ENCODE measurements at places on chromosomes 4 and X.

GRCh38 chrX:108704839-108705238 is 31.5 kb downstream of the IRS4 start:
- DNase-seq, result no peak

DNA sequence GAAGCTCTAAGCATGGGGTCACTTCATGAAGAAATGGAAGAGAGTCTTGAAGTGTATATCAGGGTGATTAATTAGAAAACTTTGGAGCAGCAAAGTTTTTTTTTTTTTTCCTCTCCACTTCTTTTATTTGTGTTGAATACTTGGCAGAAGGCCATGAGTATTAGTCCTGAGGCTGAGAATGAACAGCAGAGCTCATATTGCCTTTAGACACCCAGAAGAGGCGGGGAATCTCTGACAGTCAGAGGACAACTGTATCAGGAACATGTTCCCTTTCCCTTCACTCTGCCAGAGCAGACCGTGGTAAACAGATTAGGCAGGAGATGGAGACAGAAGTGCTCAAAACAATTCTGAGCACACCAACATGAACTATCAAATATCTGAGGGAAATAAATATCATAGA is 300.9 kb downstream of the FAM47A start:
- DNase-seq, result no peak

DNA sequence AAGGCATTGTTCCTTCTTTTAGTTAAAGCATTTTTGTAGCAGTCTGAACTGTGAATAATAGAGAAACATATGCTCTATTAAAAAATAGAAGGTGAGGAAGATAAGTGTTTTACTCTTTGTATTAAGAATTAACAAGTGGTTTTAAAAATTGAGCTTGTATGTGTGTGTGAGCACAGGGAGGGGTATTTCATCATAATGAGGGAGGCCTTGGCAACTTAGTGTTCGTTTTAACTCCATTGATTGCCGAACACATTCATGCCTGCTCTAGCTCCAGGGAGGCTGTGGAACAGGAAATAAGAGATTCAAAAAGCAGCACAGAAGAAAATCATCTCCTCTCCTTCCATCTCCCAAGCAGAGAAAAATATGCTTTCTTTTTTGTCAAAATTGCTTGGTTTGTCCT is 14.8 kb downstream of the SHROOM3 start:
- DNase-seq, result no peak

- peak; percentile 63 for DNase-seq
Observed at GRCh38 chr4:186144946-186145569, 40.6 kb downstream of the FAM149A start.

- DNase-seq, result peak; percentile 33
Observed at GRCh38 chr4:53119680-53120079, 246.2 kb downstream of the SCFD2 start.

DNA sequence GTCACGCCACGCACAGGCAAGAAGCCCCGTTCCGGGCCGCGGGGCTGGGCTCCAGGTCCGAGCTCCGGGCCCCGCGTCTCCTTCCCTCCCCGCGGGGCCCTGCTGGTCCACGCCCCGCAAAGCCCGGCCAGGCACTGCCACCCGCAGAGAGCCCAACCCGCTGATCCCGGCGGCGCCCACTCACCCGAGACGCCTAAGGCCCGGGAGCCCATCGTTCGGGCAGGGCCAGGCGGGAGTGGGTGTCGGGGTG is 870 bp downstream of the PDZD4 start:
- DNase-seq, result no peak

DNA sequence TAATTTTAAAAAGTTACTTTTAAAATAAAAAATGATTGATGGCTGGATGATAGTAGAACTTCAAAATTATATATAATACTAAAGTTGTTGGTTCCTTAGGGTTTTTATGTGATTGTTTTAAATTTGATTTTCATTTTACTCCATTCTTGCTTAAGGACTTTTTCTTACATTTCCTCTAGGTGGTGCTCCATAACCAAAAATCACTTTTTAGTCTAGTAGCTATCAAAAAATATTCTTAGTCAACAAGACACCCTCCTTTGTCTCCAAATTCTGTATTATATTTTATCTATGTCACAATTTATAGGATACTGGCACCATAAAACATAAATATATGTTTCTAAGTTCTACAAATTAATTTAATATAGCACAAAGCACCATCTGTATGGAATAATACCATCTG is 67.2 kb upstream of the BRWD3 start:
- DNase-seq, result no peak

DNA sequence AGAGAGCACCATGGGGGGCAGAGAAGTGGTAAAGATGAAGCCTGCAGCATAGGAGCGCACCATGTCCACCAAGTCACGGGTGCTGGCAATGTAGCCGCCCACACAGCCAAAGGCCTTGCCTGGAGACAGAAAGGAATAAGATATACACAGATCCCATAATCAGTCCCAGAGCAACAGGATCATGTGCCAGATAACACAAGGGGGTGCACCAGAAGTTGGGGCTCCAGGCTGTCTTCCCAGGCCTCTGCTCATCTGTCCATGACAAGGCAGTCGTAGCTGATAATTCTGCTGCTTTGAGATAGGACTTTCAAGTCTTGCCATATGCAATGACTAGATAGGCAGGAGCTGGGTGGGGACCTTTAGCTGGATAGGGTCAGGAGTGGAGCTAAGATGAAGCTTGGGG is 14.7 kb downstream of the APEX2 start:
- DNase-seq, result no peak

- DNase-seq, result no peak
Observed at GRCh38 chr4:93730251-93730650, 98.3 kb upstream of the ATOH1 start.
